Activated CD8-positive, alpha-beta memory T cell treated with anti-CD3 and anti-CD28 coated beads, Interleukin-2, amount 50 U/mL, for 48 hours (primary cell): ENCODE measurements at places on chromosomes 7 and 10.
A peak's percentile ranks its signal among the peaks of the same experiment; 100 is the strongest.

- DNase-seq, result no peak
Measured at GRCh38 chr7:36601601-36602000, 122.7 kb downstream of the AOAH start.

GRCh38 chr10:25076506-25077177 lies 60.2 kb downstream of the THNSL1 start:
- DNase-seq, result no peak

DNA sequence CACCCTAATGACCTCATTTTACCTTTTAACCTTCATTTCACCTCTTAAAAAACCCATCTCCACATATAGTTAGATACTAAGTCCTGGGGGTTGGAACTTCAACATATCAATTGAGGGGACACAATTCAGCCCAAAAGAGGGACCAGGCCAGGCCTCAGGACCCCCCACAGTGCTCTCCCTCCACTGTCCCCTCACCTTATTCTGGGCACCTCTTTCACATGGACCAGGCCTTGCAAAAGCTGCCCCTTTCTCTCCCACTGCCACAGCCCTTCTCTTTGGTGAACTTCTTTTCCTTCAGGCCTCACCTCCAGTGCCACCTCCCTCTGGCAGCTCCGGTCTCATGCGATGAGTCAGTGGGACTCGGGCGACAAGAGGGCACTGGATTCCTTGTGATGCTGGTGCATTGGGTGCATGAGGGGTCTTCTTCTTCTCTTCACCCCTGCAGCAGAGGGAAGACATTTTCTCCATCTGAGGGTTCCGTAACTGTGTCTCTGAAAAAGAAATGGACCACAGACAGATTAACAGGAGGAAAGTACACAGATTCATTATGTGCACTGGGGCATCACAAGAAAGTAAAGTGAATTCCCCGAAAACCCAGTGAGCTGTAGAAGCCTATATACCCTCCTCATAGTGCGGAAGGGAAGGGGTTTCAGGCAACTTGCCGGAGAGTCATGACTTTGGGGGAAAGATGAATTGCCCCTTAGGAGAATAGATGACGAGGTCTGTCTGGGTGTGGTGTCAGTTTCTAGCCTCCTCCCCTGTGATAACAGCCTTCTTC lies 288.7 kb upstream of the IGFBP3 start:
- no peak for DNase-seq

DNA sequence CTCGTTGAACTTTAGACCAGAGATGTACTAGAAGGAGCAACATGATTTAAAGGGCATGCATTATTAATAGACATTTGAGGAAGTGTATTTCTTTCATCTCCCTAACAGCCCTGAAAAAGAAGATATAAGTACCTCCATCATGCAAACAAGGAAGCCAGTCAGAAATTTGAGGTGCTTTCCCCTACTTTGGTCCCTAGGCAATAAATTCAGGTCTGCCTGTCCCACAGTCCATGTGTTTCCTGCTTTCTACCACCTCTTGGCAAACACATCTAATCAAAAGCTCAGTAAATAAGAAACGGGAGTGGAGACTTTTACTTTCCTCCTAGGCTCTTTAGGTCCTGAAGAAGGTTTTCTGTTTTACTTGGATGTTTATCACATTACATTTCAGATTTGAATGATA lies 5.2 kb upstream of the SEMA3C start:
- no peak for DNase-seq

- no peak for DNase-seq
Measured at GRCh38 chr7:52786174-52786573, 249.3 kb upstream of the POM121L12 start.

DNA sequence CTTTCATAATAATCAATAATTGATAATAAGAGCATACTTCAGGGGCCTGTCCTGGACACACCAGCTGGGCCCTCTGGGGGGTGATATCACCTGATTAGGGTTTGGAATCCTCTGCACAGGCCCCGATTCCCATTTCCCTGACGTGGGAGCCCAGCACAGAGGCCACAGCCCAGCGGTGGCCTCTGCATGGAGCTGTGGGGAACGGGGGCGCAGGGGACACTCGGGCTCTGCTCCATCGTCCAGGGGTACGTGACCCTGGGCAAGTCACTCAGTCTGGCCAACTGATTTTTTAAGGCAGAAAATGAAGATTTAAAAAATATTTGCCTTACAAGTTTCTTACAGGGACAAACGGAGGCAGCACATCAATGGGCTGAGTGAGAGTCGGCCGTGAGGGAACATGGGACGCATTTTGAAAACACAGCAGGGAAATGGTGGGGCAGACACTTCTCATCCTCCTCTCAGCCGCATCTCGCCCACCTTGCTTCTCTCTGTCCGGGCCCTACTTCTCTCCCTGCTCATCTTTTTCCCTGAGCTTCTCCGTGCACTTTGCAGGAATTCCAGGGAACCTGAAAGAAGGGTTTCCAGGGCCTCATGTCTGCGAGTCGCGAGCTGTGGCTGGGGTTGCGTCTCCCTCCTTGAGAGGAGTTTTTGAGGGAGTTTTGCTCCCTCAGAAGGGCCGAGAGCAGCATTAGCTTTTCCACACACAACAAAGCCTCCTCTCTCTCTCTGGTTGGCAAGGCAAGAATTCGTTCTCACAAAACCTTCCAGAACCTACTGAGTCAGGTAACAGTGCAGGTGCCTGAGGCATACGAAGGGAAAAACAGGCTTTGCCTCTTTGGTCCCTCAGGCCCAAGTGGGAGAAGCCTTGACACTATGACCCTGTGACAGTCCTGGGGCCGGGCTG lies 312.0 kb downstream of the WDR37 start:
- DNase-seq, result peak; percentile 37

DNA sequence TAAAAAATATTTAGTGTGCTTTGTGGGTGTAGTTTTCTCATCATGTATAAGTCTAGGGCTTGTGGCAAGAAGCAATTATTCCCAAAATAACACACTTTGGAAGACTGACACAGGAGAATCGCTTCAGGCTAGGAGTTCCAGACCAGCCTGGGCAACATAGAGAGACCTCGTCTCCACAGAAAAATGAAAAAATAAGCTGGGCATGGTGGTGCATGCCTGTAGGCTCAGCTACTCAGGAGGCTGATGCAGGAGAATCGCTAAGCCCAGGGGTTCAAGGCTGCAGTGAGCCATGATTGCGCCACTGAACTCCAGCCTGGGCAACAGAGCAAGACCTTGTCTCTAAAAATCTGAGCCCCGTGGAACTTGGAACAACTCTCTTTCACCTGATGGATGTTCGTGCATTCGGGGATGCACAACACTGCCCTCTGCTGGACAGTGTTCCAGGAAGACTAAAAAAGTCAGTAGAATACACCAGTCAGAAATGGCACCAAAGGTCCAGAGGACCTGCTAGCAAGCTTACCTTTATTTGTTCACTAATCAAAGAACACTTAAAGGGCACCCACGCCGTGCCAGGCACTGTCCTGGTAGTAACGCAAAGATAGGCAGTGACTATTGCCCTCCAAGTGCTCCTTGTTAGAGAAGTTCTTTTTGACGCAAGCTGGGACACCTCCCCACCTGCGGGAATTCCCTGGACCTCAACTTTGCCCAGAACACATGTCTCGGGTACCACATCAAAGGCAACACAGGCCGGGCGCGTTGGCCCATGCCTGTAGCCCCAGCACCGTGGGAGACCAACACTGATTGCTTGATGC lies 81.9 kb upstream of the CALN1 start:
- peak; percentile 85 for DNase-seq
